ENCODE measurements at places on chromosomes 11 and 22.

- peak; percentile 97 for DNase-seq
Observed at GRCh38 chr11:57237204-57237681, at the start of gene APLNR. Gene APLNR, minus strand, starts transcription at chr11:57237250. Its CDS starts 246 bp downstream, at chr11:57237004.

GRCh38 chr11:112087212-112087611 is 539 bp downstream of the SDHD start:
- peak; percentile 37 for DNase-seq

DNA sequence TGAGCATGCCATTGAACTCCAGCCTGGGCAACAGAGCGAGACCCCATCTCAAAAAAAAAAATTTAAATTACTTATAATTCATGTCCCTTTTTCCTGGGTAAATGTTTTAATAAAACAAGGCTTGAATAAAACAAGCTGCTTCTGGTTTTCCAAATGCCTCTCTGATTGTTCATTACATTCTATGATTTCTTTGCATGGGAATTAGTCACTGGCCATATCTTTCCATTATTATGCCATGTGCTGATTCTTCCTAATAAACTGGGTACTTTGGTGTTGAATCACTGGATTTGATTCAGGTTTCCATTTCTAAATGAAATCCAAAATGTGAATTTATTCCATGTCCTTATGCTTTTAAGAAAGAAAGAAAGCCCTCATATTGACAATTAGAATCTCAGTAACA is 42.6 kb downstream of the ZNF215 start:
- no peak for DNase-seq

- DNase-seq = no peak
Observed at GRCh38 chr11:1219446-1219833, 3.4 kb upstream of the MUC5B start.

- no peak for DNase-seq
Observed at GRCh38 chr11:108959874-108960273, 295.0 kb downstream of the DDX10 start.

All from erythroblast (primary cell).